ENCODE measurements at places on chromosomes 11 and 22.
A peak's percentile ranks its signal among the peaks of the same experiment; 100 is the strongest.

- DNase-seq, result no peak
Measured at GRCh38 chr11:122365610-122366360, 249.8 kb upstream of the BLID start.

DNA sequence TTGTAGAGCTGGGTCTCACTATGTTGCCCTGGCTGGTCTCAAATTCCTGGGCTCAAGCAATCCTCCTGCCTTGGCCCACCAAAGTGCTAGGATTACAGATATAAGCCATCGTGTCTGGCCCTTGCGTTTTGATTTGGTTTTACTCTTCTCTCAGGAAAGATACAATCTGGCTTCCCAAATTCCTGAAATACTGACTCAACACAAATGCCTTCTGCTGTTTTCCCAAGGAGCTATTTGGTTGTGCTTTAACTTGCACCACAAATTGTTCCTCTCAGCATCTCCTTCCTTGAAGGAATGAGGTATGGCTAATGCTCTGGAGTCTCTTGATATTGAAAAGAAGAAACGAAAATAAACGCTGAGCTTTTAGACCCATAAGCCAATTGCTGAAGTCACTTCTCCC, 110.0 kb upstream of the PAX6 start:
- DNase-seq, result peak; percentile 56

- no peak for DNase-seq
Measured at GRCh38 chr11:60485987-60486386, 6.6 kb upstream of the MS4A12 start.

DNA sequence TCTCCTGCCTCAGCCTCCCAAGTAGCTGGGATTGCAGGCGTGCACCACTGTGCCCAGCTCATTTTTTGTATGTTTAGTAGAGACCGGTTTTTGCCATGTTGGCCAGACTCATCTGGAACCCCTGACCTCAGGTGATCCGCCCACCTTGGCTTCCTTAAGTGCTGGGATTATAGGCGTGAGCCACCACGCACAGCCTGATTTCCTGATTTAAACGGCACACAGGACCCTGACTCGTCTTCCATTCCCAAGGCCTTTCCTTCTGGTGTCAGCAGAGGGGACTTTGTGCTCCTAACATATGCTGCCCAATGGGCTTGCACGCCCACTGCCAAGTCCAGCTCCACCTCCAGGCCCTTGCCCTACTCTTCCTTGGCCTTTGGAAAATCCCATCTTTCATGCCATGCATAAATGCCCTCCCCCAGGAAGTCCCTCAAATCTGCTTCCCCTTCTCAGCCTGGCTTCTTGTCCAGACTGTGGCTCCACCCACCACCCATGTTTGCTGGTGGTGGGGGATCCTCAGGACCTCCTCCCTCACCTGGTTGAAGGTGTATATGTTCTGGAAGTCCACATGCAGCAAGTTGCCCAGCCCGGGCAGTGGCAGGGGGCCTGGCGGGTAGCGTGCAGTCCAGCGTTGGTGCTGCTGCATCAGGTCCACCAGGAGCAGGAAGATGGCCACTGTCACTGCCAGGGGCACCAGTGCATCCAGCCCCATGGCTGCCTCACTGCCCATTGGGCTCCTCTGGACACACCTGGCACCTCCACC, 23.9 kb upstream of the CYP2D6 start:
- DNase-seq, result no peak

DNA sequence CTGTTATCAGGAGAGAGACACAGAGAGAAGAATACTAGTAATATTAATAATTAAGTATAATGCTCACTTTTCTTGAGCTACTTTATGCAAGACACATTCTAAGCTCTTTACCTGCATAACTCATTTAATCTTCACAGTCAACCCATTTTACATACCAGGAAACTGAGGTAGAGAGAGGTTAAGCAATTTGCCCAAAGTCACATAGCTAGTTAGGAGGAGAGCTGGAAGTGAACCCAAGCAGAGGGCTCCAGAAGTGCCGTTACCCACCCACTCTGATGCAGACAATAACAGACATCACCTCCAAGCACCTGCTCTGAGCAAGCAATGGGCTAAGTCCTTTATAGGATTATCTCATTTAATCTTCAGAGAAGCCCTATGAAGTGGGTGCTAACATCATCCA, 24.8 kb downstream of the MICAL2 start:
- no peak for DNase-seq

DNA sequence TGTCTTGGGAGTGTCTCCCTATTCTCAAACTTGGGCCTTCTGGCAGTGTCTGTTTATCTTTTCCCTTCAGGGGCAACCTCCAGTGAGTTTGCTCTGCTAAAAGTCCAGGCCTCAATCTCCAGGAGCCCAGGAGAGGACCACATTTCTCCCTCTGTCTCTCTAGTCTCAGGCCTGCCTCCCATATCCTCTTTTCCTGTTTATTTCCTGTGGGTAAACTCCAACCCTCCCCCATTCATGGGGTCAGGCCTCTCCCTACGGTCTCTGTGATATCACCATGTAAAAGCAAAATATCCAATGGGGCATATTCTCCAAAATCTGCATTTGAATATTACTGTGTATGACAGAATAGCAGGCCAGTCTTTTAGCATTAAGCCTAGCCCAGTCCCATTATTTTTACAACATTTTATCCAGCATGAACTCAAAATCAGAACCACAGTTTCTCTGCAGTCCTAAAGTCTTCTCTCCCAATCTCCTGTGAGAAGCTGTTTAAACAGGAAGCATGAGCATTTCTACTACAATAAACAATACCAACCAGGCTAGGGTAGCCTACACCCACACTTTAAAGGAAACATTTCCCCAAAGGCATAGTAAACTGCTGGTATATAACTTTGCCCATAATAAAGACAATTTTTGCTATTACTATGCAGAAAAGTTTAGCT, 18.0 kb upstream of the TMEM135 start:
- no peak for DNase-seq

GRCh38 chr11:64060861-64061444, 25.2 kb downstream of the FLRT1 start:
- no peak for DNase-seq

DNA sequence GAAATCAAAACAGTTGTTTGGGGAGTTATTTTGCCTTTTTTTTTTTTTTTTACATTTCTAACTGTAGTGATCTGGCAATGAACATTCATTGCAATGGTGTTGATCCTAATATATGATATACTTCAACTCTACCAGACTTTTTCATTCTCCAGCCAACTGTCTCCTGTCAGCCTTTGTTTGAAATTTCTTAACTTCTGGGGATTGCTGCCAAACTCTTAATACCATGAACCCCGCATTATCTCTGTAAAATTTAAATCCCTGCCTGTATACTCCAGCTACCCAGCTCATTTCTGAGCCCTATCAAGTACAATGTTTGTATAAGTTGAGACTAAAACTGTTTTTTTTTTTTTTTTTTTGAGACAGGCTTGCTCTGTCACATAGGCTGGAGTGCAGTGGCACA, 280.7 kb downstream of the TTC28 start:
- DNase-seq, result no peak

DNA sequence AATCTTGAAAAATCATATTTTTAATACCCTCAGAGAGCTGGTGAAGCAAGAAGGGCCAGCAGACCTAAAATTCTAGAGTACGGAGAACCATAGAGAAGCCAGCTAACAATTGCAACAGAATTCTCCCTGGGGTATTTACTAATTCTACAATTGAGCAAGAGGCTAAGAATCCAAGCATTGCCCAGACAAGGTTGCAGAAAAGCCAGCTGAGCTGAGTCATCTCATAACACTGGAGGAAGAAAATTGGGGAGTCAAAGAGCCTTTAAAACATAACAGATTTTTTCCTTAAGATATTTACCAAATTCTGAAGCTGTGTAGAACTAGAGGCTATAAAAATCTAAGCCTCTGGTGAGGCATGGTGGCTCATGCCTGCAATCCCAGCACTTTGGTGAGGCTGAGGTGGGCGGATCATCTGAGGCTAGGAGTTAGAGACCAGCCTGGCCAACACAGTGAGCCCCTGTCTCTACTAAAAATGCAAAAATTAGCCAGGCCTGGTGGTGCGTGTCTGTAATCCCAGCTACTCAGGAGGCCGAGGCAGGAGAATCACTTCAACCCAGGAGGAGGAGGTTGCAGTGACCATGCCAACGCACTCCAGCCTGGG, 13.6 kb upstream of the TMEM216 start:
- peak; percentile 42 for DNase-seq

GRCh38 chr11:130145311-130145812, 14.2 kb upstream of the ST14 start:
- no peak for DNase-seq

DNA sequence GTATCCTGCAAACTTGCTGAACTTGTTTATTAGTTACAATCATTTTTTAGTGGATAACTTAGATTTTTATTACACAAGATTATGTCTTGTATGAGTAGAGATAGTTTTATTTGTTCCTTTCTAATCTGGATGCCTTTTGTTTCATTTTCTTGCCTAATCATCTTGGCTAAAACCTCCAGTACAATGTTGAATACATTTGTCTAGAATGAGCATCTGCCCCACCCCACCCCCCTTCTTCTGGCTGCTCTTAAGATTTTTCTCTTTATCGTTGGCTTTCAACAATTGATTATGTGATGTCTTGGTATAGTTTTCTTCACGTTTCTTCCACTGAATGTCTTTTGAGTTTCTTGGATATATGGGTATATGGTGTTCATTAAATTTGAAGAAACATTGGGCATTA, 37.3 kb upstream of the TUB start:
- DNase-seq, result no peak

DNA sequence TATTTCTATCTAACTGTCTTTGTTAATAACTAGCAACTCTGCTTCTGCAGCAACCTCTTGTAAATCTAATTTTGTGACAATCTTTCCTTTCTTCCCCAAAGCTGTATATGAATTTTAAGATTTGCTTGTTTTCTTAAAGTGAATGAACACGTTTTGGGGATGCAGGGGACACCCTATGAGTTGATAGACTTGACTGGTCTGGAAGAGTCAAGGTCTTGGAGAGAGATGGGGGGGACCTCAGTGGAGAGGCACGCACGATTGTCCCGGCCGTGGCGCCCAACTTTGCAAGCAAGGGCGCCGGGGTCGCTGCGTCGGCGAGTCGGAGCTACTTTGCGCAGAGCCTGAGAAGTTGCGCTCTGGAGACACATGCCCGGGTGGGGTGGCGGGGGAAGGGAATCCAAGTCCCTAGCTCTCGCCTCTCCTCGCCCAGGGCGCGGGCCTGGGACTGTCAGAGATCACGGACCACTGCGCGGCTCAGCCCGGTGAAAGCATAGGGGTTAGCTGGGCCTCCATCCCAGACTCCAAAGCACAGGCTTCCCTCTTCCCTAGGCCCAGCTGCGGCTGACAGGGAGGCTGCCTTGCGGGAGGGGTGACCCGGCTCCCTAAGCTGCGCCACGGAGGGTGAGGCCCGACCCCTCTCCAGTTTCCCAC, 854 bp downstream of the ABCC8 start:
- no peak for DNase-seq

DNA sequence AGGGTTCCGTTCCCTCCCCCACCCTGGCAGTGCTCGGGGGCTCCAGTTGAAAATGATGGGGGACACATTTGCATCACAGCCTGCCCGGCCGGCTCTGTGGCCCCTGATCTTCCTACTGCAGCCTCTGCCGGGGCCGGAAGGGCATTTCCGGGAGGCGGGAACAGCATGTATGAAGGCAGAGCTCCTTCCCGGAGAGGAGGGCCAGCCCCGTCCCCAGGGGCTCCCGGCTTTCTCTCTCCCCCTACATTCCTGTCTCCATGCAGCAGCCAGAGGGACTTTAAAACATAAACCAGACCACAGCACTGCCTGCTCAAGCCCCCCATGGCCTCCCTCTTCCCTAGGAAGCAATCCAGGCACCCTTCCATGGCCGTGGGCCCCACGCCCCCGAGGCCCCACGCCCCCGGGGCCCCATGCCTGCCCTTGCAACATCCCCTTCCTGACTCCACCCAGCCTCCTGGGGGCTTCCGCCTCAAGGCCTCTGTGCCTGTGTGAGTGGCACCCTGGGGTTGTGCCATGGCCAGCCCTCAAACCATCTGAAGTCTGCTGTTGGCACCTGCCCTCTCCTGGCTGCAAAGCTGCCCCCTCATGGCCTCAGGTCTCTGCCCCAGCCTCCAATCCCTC, 73.1 kb downstream of the CDKN1C start:
- no peak for DNase-seq

GRCh38 chr22:28838971-28839370, 38.6 kb upstream of the XBP1 start:
- no peak for DNase-seq

- DNase-seq, result no peak
Measured at GRCh38 chr22:31742115-31742514, 7.8 kb downstream of the PRR14L start.

DNA sequence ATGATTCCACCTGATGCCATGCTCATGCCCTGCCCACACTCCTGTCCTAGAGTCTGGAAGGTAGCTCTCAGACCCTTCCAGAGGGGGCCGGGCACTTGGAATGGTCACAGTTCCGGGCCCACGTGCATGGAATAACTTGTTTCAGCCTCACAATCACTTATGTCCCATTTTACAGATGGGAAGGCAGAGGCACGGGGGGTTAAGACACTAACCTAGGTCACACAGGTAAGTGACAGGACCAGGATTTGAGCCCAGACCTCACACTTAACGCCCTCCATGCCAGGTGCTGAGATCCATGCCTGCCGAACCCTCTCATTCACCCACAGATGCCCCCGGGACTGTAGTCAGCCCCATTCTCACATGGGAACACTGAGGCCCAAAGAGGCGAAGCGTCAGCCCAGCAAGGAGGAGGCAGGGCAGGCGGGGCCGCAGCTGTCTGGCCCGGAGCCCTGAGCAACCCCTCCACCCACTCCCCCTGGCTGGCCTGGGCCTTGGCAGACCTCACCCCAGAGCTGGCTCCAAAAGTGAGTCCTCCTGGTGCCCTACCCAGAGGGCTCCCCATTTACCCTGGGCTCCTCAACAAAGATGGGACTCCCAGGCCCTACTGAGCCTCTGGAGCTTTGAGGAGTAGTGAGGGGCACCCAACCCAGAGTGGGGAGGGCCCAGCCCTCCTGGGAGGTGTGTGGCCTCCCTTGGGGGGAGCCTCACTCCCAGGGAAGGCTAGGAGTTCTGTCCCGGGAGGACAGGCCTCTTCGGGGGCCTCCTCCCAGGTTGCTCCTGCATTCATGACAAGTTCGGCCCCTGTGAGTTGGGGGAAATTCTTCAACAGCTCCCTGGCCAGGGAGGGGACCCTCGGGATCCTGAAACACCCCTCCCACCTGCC, 2.4 kb upstream of the ALDH3B1 start:
- DNase-seq, result no peak

DNA sequence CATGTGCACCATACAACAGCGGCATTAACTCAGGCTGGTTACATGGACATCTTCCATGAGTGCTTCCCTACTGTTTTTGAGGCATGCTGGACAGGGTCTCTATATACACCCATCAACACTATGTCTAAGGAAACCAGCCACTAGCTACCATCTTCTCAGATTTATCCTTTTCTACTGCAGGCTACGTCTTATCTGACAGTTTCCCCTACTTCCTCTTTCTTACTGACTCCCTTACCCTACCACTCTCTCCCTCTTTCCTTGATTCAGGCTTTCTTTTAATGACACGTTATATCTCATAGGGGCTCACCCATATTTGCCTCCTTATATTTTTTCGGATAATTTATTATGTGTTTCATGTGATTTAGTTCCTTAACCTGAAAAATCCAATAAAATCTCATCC, 41.8 kb downstream of the DDI1 start:
- DNase-seq, result no peak
